Progenitor cell of endocrine pancreas (in vitro differentiated cells): ENCODE measurements at places on chromosomes 12 and 14.

DNA sequence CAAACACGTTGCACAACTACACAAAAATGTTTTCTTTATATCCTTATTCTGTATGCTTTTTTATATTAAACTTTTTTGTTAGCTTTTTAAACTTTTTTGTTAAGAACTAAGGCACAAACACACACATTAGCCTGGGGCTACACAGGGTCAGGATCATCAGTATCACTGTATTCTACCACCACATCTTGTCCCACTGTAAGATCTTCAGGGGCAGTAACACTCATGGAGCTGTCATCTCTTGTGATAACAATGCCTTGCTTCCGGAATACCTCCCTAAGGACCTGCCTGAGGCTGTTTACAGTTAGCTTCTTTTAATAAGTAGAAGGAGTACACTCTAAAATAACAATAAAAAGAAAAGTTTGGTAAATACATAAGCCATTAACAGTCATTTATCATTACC is 42.2 kb downstream of the PLEKHA5 start:
- no peak for DNase-seq

DNA sequence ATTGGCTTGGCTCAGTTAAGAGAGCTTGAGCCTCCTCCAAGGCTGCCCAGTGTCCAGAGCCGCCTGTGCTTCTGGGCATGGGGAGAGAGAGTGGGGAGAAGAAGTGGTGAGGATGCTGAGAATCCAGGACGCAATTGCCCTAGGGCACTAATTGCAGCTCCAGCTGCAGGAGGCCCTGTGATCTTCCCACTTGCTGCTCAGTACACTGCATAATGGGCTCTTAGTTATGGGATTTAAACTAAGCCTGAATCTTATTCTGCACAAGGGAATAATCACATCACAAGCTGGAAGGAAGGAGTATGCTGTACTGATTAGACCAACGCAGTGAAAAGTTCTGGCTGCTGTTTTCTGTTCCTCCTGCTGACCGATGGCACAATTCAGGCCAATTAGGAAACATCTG is 101.0 kb upstream of the PRMT8 start:
- DNase-seq, result no peak

- DNase-seq, result peak; percentile 68
These were observed 103.8 kb upstream of the FKBP4 start for GRCh38 chr12:2691006-2691344.

DNA sequence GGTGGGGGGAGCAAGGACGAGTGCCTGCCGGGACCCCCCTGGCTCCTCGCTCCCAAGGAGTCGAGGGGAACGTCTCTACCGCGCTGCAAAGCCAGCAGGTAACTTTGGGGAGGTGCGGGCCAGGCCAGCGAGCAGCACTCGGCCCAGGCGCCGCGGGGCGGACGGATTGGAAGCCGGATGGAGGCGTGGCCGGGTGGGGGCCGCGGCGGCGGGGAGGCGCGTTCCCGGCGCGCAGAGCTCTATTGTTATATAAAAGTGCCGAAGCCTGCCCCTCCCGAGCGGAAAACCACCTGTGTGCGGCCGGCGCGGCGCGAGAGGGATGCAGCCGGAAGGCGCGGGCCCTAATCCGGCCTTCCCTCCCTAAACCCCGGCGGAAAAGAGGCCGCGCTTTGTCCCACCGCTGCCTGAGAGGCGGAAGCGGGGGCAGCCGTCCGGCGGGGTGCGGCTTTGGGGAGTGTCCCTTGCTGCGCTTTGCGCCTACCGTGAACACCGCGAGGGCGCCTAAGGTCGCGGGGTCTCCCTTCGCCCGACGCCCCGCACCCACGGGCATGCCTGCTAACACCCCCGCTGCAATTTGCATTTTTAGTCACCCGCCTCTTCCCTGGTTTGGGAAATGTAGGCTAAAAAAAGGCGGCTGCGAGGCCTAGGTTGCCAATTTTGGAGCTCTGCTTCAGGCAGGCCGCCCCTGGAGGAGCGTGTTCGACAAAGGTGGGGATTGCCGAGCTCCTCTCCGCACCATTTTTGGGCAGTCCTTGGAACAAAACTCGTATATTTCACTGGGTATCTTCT is 1.7 kb upstream of the DUSP6 start:
- DNase-seq, result peak; percentile 65

GRCh38 chr12:52387859-52388258 is 2.4 kb upstream of the KRT84 start:
- no peak for DNase-seq

- no peak for DNase-seq
These were observed 19.4 kb upstream of the P2RX4 start for GRCh38 chr12:121190523-121191031.

DNA sequence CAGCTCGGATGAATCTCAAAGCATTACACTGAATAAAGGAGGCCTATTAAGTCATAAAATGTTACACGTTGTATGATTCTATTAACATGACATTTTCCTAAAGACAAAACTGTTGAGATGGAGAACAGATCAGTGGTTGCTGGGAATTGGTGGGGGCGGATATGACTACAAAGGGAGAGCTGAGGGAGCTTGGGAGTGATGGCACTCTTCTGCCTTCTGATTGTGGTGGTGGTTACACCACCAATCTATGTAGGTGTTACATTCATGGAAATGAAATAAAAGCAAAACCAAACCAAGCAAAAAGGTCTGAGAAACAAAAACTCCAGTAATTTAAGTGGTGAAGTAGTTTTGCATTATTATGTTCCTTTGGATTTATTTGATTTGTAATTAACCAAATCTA is 16.4 kb upstream of the EVL start:
- DNase-seq, result no peak

DNA sequence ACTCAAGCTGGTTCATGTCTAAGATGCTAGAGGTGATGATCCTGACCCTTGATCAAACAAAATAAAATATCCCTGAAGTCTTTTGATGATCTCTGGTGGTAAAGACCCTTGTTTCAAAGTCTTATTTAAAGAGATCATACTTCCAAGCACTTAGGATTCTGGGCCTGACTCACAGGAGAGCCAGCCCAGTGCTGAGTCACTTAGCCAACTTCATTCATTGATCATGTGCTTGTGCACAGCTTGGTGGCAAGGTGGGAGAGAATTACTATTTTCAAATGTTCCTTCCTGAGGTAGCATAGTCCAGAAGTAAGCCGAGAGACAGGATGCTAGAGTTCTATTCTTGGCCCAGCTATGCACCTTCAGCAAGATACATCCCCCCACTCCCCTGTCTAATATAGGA is 40.6 kb downstream of the SCN8A start:
- no peak for DNase-seq

DNA sequence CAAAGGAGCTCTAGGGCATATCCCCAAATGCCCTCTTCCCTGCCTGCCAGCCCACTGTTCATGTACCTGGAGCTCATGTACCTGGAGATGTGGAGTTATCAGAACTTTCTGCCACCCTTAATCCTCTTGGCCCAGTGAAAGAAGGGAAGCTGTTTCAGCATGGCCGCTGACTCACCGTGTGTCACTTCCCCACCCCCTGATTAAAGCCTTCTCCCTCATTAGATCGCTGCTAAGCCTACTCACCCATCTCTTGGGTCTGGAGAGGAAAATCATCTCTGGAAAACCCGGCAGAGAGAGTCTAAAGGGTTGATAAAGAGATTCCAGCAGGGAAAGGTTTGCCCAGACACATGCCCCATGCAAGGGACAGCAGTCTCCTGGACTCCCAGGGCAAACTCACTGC is 4.5 kb upstream of the LTBP2 start:
- DNase-seq, result no peak

- no peak for DNase-seq
These were observed 119.1 kb upstream of the ATXN7L3B start for GRCh38 chr12:74418573-74418972.

DNA sequence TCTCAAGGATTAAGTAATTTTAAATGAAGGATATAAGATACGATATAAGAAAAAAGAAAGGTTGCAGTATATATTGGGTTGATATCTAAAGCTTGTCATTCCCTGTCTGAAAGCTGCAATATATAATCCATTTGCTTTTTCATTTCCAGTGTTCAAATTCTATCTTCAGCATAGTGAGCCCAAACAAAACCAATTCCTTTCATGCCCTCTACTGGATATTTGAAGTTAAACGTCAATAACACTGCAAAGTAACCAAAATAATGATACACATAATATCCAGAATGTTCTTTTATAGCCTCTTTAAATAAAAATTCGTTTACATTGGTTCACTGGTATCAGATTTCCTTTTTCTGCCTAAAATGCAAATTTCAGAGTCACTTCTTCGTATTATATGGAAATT is 64.5 kb upstream of the DAAM1 start:
- no peak for DNase-seq

- DNase-seq, result no peak
These were observed 20.0 kb downstream of the DDX51 start for GRCh38 chr12:132123970-132124765.

- no peak for DNase-seq
These were observed 247.0 kb downstream of the SLC41A2 start for GRCh38 chr12:104710940-104711689.

- DNase-seq, result no peak
These were observed 3.1 kb upstream of the NKX2-1 start for GRCh38 chr14:36522972-36523715.

- no peak for DNase-seq
These were observed 11.5 kb upstream of the NT5DC3 start for GRCh38 chr12:103852498-103852997.

DNA sequence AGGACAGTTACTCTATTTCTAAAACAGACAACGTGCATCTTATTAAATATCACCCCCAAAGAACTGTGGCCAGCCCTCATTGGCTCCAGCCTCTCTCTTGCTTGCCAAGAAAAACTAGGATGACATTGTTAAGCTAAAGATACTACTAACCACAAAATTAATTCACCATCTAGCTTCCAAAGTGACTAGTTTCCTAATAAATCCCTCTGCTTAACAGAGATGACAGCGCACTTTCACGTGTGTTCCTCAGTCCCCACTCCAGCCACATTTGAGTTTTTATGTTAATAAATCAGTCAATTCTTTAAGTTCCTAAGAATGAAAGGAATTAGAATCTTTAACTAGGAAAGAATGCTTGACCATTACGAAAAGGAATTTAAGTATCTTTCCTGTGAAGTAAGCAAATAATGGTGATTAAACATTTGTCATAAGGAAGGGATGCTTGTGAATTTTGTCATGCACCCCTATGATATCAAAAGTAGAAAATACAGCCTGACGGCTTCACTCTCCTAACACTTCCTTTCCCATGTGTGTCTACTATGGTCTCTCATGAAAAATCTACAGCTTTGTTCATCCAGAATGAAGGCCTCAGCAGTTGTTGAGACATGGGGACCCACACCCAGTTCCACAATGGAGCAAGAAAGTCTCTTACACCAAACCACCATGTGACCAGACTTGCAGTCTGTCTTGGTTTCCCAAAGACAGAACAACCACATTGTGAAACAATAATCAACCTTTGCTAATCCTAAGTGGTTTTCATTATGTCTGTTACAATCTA is 8.1 kb downstream of the CORO1C start:
- DNase-seq, result no peak

GRCh38 chr12:124395986-124396385 is 101.1 kb downstream of the RFLNA start:
- DNase-seq, result no peak

DNA sequence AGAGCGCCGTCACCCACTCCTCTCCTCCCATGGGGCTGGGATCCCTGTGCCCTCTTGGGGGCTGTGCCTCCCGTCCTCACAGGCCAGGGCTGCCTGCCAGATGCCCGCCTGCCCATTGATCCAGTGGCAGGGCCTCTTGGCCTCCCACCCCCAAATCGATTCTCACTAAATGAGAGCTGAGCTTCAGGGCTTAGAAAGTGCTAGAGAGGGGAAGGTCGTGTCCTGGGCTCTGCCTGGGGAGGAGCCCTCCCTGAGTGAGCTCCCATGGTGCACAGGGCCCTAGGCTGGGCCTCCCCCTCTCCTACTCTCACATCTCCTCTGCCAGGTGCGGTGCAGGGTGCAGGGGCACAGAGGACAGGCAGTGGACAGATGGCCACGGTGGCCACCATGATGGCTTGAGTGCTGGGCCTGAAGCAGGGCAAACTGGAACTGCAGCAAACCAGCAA is 9.2 kb downstream of the BEGAIN start:
- DNase-seq, result no peak

GRCh38 chr12:118190266-118190665 is 54.3 kb downstream of the PEBP1 start:
- DNase-seq, result no peak

DNA sequence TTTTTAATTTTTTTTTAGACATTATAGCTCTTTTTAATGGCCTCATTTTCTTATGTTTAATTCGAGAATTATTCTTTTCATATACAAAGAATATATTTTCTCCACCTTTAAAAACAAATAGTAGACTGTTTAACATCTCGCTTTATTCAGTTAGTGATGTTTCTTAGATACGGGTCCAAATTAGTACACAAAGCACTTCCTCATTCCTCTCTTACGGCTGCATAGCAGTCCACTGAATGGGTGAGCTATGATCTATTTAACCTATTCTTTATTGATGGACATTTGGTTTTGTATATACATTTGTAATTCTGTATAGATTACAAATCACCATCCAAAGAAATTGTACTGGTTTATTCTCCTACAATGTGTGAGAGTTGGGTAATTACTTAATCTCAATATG is 8.3 kb upstream of the GPR162 start:
- no peak for DNase-seq

DNA sequence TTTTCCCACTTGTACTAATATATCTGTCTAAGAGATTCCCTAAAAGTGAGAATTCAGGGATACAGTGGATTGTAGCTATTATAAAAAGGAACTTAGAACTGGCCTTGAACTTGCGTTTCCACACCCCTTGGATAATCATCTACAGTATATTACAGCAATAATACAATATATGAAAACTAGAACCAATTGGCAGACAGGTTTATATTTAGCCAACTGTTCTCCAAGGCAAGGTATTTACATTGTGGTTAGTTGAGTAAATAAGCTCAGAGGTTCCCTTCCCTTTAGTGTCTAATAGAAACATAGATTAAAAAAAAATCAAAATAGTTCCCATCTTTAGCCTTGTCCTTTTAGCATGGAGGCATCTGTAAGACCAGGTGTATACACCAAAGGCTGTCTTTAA is 42.1 kb downstream of the LIMA1 start:
- no peak for DNase-seq

DNA sequence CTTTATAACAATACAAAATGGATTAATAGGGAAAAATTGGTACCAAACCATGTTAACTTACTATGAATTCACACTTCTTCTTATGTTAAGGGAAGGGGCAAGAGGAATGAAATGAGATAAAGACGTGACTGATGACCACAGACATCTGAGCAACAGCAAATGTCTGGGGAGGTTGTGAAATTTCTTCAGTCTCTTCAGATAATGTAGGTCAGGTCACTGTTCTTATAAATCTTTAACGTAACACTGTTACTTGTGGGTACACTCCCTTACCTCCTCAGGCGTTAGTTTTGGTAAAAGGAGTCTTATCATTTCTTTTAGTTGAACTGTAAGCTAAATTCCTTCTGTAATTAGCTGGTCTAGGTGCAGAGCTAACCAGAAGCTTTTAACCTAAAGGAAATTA is 405.0 kb upstream of the LRFN5 start:
- no peak for DNase-seq
